ENCODE measurements at places on chromosomes 4 and X.

DNA sequence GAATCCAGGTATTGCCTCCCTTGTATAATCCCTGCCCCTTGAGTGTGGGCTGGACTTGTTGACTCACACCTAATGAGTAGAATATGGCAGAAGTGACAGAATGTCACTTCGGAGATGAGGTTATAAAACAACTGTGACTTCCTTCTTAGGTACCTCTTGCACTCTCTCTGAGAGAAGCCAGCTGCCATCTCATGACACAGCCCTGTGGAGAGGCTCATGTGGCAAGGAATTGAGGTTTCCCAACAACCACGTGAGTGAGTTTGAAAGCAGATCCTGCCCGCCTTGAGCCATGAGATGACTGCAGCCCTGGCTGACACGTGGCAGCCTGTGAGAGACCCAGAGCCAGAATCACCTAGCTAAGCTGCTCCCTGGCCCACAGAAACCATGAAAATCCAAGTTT lies 13.5 kb downstream of the ASB11 start:
- no peak for DNase-seq

GRCh38 chrX:21503593-21503992 lies 129.4 kb downstream of the CNKSR2 start:
- no peak for DNase-seq

GRCh38 chrX:138791551-138791950 lies 80.0 kb upstream of the FGF13 start:
- DNase-seq: no peak

DNA sequence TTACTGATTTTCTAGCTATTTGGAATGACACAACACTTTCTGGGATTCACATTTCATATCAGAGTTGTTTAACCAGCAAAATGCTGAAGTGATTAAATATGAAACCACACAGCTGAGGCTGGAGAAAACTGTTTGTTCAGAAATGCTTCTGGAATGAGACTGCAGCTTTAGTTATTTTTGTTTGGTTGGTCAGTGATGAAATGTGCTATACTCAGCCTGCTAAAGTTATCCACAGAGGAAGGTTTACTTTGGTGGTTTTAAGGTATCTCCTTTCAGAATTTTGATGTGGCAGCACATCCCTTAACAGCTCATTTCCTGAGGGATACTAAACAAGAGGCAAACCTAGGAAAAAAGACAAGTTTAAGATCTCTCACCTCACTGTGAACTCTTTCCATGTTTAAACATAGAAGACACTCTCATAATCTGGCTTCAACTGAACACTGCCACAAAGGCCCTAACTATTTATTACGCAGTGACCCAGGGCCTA lies 106.6 kb upstream of the PDE5A start:
- DNase-seq: peak; percentile 38

DNA sequence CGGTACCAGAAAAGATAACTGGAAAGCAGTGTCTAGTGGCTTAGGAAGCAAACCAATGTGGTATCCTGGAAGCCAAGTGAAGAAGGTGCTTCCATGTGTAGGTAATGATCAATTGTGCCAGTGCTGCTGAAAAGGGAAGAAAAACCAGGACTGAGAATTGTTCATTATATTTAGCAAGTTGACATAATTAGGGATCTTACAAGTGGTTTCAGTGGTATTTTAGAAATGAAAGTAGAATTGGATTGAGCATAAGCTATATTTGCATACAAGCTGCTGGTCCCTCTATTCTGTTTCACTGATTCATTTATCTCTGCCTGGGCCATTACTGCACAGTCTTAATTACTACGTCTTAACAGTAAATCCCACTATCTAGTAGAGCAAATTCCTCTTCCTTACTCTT lies 32.3 kb downstream of the PRDM8 start:
- DNase-seq: no peak

DNA sequence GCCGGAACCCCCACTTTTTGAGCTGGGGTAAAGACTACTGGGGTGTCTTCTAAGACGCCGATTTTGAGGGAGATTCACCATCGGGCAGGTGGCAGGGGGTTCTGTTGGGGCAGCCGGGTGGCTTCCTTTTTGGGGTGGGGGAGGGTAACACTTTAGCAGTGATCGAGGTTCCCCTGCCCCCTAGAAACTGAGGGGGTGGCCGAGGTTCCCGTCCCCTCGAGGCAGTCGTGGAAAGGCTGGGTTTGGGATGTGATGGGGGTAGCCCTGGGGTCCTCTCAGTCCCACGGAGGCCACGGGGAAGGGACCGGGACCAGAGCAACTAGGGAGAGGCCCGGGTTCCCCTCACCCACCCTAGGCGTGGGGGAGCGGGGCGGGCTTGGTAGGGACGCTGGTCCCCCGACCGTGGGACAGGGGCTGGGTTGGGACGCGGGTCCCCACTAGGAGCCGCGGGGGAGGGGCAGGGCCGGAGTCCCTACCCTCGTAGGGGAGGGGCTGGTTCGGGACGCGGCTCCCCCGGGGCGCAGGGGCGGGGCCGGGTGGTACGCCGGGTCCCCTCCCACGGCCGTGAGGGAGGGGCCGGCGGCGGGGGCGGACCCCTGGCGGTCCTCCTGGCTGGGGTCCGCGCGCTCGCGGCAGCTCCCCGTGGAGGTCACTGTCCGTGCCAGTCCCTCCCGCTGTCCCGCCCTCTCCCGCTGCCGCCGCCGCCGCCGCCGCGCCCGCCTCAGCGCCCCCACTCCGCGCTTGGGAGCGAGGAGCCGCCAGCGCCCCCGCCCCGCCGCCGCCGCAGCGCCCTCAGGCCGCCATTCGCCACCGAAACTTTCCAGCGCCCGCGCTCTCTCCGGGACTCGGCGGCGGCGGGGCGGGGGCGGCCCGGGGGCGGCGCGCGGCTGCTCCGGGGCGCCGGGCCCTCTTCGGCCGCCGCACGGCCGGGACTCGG lies at the start of gene TBL1X:
Gene TBL1X, plus strand, starts transcription at position 624 of the 937 bp plus-strand sequence. CDS start 188,529 bp downstream, outside the sequence.
- peak; percentile 22 for DNase-seq

GRCh38 chr4:177505171-177505615 lies 63.0 kb upstream of the AGA start:
- DNase-seq: no peak

GRCh38 chr4:95432466-95432865 lies 116.3 kb downstream of the UNC5C start:
- DNase-seq: no peak

DNA sequence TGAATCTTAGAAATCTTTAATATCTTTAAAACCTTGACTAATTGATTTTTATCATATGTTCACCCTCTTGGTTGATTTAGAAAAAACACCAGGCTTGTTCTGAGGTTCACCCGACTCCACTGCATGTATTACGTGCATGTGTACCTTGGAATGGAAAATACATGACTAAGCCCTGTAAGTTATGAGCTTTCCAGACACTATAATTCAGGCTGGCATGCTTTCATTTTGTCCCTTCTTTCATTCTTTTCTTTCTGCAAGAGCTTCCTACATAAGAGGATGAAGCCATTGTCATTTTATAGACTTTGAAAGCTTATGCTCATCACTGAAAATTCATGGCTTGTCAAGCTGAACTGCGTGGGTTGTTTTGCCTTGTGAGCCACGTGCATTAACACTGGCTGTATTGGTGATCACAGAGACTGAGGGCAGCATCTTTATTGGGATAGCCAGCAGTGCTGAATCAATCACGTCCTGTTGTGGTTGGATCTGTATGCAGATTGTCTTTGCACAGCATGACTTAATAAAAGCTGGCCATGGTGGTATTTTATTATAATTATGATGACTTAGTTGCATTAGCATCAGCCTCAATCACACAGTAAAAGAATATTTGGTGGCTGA lies 141.9 kb downstream of the SLIT2 start:
- DNase-seq: no peak

- DNase-seq: no peak
Observed at GRCh38 chr4:187464573-187464972, 531.0 kb upstream of the ZFP42 start.

DNA sequence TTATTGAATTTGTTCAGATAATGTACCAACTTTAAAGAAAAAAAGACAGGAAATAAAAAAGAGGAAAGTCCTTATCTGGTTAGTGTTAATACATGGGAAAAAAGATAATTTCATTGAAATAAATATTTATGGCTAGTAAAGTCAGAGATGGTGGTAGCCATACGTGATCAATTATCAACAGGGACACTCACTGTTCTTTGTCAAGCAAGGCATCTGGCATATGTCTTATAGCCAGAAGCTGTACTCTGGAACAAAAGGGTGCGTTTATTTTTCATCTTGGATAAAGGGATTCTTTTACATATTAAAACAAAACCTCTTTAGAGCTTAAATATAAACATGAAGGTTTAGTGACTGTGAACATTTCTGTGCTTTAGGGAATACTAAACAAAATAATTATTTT lies 26.7 kb downstream of the HDX start:
- no peak for DNase-seq

DNA sequence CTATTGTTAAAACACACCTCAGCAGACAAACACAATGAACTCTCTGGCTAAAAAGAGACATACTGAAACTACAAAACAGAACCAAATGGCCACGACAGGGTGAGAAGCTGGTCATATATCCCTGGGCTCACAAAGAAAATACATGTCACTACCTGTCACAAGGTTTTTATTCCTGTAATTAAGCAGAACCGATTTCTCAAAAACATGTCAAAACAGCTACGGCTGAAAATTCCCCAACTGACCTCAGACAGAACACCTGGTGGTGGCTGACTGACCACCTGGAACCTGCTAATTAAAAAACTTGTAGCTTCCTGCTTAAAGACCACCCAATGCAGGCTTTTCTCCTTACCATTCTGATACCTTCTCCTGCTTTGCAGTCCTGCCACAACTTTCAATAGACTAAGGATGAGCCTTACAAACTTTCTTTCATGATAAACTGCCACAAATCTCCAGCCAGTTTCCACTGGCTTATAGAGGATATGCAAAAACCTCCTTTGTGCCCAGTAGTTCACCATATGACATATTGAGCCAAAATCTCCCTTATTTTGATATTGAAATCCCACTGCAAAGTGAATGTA lies 571.9 kb downstream of the SPOCK3 start:
- DNase-seq: no peak

DNA sequence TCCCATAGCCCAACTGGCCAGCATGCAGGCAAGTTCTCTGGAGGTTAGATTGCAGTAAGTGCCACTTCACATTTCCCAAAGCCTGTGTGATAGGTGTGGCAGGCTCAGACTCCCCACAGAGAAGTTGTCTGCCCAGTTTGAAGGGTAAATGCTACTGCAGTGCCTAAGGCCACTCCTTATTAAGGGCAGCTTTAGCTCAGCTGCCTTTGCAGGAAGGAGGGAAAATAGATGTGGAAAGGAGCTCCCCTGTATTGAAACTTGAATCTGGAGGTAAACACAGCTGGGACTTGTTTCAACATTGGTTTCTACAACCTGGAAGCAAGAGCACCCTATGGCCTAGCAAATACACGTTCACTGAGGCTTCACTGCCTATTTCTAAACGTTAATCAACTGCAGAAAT lies 22.4 kb downstream of the NEXMIF start:
- DNase-seq: no peak

DNA sequence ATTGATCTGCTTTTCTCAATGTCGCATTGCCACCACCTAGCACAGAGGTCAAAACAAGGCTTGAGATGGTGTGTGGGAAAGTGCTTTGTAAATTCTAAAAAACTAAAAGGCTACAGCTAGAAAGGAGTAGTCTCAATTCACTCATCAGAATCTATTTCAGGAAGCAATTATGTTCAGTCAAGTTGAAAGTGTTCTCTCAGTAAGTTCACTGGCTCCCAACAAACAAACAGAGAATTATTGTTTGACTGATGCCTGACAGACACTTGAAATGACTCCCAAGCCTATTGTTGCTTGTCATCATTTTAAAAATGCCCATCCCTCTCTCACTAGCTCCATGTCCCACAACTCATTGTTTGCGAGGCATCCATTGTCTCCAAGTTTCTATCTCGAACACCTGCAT lies 419.6 kb upstream of the CPEB2 start:
- no peak for DNase-seq

GRCh38 chrX:23127586-23127985 lies 127.8 kb downstream of the DDX53 start:
- DNase-seq: no peak

DNA sequence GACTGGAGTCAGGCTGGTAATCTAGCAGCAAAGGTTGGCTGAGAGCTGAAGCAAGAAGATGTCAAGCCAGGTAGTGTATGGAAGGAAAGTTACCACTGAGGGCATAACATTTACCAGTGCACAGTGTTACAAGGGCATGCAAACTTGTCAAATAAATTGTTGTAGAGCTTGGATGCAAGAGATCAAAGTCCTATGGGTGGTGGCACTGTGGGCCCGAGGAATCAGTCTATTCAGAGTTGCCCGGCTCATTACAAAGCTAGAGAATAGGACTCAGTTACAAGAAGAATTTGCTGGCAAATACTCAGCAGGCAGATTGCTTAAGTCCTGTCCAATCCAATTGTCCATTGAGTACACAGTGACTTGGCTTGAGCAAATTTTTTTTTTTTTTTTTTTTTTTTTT lies 2043.8 kb downstream of the ARAP2 start:
- no peak for DNase-seq

GRCh38 chrX:16212024-16212423 lies 44.7 kb downstream of the MAGEB17 start:
- no peak for DNase-seq

DNA sequence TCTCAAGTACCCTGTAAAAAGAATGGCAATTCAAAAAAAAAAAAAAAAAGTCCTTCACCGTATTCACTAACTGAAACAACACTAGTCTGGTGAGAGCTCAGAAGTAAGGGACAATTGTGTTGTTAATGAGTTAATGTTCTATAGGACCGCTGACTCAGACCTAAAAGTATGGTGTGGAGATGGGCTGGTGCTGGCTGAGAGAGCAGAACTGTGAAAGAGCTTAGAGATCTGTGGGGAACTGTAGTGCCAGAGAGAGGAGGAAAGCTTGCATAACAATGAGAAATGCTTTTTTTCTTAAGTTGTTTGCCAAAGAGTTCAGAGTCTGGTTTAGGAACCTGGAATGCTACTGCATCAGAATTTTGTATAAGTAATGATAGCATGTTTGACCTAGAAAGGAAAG lies 65.1 kb downstream of the LHFPL1 start:
- DNase-seq: no peak

DNA sequence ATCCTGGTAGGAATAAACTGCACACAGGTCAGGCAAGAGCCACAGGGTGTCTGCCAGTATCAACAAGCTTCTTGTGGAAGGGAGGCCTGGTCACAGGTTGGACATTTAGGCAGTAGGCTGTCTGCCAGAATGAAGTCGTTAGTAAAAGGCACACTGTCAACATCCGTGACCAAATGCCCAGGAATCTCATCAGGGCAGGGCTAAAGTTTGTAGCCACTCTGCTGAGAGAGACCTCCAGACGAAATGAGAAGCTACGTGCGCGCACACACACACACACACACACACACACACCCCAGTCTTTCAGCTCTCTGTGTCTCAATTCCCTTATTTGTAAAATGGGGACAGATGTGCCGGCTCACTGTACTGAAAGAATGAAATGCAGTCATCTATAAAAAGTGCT lies 408.7 kb upstream of the ZFP42 start:
- DNase-seq: no peak

- no peak for DNase-seq
Observed at GRCh38 chr4:14247767-14248166, 620.2 kb upstream of the BOD1L1 start.
